ENCODE measurements at places on chromosomes 2 and 18.

DNA sequence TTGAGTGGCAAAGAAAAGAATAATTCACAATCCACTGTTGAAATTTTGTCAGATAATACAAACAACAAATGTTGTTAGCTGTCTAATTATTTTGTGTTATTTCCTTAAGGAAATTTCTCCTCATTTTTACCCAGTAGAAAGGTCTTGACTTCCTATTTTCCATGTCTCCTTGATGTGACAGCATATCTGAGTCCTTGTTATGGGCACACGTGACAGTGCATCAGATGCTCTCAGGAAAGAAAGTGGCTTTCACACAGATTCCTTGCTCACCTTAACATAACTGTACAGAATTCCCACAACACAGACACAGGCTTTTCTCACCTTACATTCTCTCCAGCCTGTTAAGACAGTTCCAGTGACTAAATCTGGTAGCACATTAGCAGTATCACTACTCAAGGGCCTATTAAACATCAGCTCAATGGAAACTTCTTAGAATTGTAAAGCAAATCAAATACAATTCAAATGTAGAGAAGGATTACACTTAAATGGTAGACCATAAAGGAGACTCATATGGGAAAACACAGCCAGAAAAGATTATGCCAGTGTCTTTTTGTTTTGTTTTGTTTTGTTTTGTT lies 30.2 kb upstream of the GPR55 start:
- DNase-seq: no peak

DNA sequence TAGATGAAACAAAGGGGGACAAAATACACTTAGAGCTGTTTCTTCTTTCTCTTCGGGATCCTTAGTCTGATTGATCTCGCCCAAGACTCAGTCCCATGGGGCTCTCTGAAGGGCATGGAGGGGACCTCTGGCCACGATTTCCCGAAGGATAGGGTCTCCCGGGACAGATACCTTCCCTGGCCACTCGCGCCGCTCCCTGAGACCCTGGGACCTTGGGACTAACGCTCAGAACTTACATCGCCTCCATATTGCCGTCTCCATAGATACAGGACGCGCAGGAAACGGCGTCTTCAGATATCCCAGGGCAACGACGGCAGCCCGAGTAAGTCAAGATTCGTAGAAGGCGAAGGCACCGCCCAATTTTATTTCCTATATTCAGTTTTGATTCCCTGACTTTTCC lies at the start of gene CFAP65:
TSS of gene CFAP65 (minus strand) at position 265 of the 400 bp plus-strand sequence. CDS start 2,468 bp downstream, outside the sequence.
- no peak for DNase-seq

DNA sequence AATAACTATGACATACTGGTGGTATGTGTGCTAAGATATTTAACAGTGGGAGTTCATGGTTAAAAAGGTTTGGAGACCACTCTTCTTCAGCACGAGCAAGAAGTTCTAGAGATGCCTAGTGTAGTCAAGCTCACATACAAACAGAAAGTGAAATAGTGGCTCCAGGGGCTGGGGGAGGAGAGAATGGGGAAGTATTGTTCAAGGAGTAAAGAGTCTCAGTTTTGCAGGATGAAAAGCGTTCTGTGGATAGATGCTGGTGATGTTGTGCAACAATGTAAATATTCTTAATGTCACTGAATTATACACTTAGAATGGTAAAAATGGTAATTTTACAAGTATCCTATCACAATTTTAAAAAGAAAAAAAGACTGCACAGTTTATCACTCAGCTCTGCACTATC lies 29.0 kb upstream of the EPAS1 start:
- DNase-seq: no peak

DNA sequence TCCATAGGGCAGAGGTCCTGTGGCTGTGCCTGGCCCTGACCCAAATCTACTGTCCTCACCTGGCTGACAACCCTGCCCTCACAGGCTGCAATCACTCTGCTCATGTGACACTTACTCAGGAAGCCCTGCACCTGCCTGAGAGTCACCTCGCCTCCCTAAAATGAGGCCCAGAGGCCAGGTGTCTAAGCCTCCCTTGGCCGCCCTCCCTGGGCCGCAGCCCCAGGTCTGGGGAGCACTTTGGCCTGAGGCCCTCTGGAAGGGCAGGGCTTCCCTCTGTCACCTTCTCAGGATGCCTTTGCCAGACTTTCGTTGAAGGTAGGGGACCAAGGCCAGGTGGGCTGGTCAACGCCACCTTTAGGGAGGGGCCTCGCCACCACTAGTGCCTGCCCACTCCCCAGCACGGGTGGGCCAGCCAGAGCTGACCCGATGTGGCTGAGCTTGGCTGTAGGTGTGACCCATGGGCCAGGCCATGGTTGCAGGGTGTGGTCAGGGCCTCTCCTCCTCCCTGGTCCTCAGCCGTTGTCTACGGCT lies 6.1 kb upstream of the GPC1 start:
- DNase-seq: no peak

DNA sequence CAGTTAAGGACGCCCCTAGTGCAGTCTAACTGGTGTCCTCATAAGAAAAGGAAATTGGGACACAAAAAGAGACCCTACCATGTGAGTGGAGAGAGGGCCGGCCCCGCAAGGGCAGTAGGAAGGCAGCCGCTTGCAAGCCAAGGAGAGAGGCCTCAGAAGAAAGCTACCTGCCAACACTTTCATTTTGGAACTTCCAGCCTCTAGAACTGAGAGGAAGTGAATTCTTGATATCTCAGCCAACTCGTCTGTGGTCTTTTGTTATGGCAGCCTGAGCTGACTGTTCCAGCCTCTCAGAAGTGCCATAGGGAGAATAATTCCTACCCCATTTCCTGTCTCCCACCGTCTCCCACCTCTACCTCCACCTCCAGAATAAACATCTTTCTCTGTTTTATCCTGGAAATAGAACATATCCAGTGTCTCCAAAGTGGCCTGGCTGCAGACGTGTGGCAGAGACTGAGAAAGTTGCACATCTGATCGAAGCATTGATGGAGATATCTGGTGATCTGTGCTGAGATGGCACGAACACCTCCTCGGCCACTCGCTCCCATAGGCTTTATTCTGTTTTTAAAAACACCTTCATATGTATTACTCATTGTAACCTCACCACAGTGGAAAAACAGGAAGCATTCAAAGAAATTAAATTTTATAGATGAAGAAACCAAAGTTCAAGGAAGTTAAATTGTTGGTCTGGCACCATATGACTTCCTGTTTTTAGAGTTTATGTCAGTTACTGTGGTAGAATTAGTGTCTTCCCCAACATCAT lies 39.5 kb upstream of the MARCO start:
- DNase-seq: no peak

GRCh38 chr2:21029519-21029918 lies 14.4 kb downstream of the APOB start:
- DNase-seq: no peak

- no peak for DNase-seq
Measured at GRCh38 chr18:67081482-67082211, 434.9 kb downstream of the DSEL start.

GRCh38 chr18:49893036-49893435 lies 79.7 kb upstream of the ACAA2 start:
- no peak for DNase-seq

DNA sequence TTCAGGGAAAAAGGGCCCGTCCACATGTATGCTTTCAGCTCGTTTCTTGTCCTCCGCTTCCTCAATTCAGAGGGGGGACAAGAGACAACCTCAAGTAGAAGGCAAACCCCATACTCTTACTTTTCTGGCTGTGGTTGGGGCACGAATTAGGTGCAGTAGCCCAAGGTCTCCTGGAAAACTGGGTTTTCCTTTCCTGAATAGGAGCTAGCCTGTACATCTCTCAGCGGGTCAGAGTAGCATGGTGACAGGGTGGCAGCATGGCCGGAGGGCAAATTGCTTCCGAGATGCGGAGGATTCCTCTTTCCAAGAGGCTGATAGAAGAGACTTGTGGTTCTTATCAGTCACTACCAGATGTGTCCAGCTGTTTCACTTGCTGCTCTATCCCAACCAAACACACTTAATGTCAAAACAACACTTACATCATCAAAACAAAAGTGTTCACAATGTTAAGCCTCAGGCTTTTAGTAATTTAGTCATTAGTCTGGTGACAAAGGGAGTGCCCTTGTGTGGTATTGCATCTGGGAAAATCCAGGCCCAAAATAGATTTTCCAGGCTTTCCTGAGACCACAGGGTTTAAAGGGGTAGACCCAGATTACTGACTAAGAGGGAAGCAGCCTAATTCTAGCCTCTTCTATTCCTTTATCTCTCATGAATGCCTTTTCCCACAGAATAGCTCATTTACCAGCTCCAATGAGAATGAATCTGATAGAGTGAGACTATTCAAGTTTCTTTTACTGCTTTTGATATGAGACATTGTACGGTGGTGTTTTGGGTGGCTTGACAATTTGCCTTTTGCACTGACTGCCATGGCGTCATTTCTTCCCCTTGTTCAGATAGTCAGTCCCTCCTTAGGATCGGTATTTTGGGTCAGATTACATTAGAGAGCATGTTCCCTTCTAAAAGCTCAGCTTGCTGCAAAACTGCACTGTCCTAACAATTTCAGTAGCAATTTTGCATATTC lies 162.0 kb downstream of the LTBP1 start:
- DNase-seq: no peak

GRCh38 chr2:198499539-198499938 lies 695.1 kb downstream of the PLCL1 start:
- DNase-seq: no peak

DNA sequence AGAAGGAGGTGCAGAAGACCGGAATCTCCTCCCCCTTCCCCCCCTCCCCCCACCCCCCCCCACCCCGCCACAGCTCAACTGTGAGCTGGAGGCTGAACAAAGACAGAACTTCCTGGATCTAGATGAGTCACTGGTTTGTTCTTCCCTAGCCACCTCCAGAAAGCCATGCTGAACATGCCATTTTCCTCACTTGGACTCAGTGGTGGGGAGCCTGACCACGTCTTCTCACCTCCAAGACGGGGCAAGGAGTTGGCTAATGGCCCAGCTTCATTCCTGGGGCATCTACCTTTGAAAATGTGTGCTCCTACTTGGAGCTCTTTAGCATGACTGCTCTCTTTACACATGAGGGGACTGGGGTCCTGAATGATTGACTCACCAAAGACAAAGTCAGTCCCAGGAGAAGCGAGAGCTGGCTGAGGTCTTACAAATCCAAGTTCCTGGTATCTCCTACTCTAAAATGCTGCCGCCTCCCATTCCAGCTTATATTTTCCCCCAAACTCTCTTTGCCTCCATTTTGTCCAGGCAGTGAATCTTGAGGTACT lies 22.6 kb upstream of the FZD5 start:
- no peak for DNase-seq

GRCh38 chr2:191012845-191013681 lies 908 bp downstream of the STAT1 start:
- no peak for DNase-seq

DNA sequence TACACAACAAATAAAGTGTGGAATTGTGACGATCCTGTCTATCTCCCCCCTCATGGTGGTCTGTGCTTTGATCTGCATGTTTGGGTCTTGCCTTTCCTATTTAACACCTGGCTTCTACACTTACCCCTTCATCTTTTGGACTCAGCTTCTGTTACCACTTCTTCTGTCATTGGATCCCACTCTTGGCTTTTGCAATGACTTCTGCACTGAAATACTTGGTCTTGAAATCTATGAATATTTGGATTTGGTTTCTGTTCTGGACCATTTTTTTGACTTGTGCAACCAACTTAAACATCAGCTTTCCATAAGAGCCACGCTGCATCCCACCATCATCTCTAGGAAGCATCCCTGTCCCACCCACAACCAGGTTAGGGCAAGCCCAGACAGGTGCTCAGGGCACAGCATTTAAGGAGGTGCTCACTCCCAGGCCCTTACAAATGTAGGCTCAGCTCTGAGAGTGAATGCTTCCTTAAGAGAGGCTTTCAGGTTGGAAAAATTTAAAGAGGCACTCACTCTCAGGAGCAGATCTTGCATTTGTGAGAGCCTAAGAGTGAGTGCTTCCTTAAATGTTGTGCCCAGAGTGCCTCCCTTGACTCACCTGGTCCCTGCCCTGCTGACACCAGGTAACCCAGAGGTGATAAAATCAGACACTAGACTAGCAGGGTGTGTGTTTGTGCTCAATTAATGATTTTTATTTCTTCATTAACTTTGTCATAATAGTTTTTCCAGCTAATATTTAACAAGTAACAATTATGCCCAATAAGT lies 124.5 kb upstream of the SH3BP4 start:
- no peak for DNase-seq

- DNase-seq: no peak
Measured at GRCh38 chr2:212644195-212644837, 105.7 kb upstream of the ERBB4 start.

DNA sequence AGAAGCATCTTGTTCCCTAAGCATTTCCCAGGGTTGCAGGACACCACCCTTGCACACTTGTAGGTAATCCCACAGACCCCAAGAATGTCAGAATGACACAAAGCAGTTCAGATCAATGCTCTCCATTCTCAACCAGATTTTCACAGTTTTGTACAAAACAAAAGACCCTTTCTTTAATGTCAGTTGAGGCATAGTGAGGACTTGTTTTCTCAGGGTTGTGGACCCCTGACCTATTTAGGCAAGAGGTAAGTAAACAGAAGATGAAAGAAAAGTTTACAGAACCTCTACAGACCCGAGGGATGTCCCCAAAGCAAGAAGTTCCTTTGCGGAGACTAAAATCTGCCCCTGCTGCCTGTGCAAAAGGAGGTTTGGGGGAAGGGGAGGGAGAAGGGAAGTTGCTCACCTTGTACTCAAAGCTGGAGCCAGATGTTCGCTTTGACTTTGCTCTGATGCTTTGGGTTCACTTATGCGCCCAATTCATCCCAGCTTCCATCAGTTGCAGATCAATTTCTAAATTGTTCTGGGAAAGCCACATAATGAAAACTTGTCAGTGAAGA lies 635.4 kb downstream of the EPHA4 start:
- DNase-seq: no peak

- DNase-seq: no peak
Measured at GRCh38 chr2:54545702-54546450, 89.7 kb downstream of the SPTBN1 start.

- DNase-seq: no peak
Measured at GRCh38 chr2:217332417-217332791, 472.5 kb upstream of the TNP1 start.

- no peak for DNase-seq
Measured at GRCh38 chr2:101972621-101973434, 18.9 kb upstream of the IL1R2 start.

DNA sequence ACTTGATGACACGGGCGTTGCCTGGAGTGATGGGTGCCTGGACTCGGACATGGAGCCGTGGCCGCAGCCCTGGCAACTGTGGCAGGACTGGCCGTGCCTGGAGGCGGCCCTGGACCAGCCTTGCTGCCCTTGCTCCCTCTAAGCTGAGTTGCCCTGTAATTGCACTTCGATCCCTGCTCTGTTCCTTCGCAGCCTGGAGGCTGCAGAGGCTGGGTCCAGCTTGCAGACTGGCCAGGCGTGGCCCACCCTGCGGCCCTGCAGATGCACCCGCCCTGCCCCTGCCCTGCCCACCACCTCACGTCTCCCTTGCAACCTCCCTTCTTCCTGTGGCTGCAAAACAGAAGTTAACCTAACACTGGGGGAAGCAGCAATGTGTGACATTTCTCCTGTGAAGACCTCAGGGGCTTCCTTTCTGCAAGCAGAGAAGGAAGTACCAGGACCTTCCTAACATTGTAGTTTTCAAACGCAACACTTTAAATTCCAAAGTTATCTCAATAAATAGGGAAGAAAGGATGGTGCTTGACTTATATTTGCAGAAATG lies 174.6 kb upstream of the TPO start:
- no peak for DNase-seq

GRCh38 chr2:32135409-32135808 lies 30.3 kb upstream of the SLC30A6 start:
- no peak for DNase-seq

GRCh38 chr2:119696005-119696404 lies 17.0 kb downstream of the TMEM177 start:
- no peak for DNase-seq

GRCh38 chr2:148540022-148540421 lies 104.5 kb upstream of the EPC2 start:
- DNase-seq: no peak

- DNase-seq: no peak
Measured at GRCh38 chr2:112257575-112257974, 2.7 kb upstream of the ZC3H8 start.
